NCI-H2081 (cell line): ENCODE measurements at places on chromosomes 13 and 19.
A peak's percentile ranks its signal among the peaks of the same experiment; 100 is the strongest.

DNA sequence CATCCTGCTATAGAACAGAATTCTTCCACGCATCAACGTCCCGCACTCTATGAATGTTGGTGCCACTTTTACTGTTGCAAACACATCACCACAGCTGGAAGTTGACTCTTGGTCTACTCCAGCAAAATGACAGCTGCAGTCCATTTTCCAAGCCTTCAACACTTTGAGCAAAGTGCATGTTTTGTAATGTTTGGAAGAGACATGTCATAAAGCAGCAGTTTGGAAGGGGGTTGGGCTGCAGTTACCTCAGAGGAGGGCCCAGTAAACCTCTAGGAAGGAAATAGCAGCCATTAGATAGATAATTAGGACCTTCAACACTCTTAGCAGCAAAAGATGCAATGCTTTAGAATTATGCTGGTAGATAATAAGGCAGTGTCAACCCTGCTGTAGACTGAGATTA, 323.6 kb downstream of the TDRD3 start:
- DNase-seq = no peak

DNA sequence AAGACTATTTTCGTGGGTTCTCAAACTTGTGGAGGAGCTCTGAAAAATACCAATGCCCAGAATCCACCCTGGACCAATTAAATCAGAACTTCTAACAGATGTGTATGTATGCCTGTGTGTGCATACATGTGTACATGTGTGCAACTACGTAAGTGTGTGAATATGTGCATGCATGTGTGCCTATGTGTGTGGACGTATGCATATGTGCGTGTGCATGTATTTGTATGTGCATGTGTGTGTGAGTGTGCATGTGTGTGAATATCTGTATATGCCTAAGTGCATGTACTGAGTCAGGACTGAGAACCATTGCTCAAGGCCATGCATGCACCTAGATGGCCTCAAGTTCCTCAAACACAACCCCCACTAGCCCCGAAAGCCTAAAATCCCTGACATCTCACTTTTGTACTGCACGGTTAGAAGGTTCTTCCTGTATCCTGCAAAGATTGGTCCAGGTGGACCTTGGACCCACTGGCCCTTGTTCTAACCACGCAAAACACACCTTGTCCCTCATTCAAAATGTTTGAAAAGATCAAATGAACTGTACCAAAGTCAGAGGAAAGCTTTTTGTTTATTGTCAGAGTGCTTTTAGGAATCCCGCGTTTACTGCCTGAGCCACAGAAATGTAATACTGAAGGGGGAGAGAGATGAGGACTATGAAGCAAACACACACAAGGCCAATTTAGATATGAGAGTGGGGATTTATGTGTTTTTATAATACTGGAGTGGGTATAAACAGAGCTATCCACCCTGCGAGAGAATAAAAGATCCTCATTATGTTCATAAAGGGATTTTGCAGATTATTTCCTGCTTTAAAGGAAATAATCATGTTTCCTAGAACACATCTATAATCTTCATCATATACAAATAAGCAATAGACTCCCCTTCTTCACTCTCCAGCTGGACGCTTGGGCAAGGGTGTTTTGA, 39.1 kb downstream of the LATS2 start:
- DNase-seq = no peak

DNA sequence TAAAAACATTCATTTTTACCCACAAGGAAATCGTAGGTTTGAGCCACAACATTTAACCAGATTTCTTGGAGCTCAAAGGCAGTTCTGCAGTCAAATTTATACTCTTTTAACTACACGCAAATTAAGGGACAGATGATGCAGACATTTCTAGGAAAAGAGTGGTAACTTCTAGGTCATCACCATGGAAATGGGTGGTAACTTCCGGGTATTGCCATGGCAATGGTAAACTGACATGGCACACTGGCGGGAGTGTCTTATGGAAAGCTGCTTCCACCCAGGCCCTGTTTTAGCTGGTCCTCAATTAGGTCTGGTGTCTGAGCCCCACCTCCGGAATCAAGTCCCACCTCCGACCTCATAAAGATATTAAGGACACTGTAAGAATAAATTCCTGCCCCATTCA, 10.4 kb upstream of the LYPD5 start:
- DNase-seq = no peak

DNA sequence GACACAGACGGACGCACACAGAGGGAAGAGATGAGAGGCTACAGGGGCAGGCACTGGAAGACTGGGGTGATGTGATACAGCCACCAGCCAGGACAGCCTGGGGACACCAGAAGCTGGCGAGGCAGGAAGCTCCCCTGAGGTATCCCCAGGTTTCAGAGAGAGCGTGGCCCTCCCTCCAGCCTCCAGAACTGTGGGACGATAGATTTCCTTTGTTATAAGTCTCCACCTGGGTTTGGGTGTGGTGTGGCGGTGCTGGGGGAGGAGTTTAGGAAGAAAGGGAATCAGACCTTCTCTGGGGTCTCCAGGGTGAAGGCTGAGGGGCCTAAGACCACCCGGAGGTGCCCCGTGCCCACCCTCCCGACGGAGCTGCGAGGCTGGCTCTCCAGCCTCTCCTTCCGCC, 2.7 kb upstream of the ASPDH start:
- DNase-seq = no peak

GRCh38 chr19:4018140-4018613, 10.6 kb downstream of the PIAS4 start:
- DNase-seq = no peak

DNA sequence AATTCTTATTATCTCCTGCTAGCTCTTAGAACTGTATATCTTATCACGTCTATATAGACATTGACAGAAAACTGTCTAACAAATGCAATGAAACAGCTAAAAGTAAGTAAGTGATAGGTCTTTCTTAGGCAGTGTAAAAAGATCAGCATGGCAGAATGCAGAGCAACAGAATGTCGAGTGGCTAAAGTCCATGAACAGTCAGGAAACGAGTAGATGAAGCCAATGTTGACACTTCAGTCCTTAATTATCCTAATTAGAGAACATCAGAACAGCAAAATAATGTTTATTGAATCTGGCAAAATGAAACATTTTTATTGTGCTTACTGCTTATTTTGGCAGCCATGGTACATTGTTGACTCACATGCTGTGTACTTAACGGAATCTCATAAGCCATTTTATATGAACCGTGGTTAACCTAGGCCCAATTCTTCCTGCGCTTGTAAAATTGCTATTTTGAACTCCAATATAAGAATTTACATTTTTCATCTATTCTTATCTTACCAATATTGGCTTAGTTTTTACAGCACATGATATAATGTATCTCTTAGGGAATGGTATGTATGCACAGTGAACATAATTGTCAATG, 748.1 kb downstream of the DACH1 start:
- peak; percentile 82 for DNase-seq

GRCh38 chr19:33740811-33741396, 55.8 kb upstream of the KCTD15 start:
- DNase-seq = no peak

GRCh38 chr13:73702419-73703071, 431.7 kb downstream of the KLF12 start:
- DNase-seq = peak; percentile 22

DNA sequence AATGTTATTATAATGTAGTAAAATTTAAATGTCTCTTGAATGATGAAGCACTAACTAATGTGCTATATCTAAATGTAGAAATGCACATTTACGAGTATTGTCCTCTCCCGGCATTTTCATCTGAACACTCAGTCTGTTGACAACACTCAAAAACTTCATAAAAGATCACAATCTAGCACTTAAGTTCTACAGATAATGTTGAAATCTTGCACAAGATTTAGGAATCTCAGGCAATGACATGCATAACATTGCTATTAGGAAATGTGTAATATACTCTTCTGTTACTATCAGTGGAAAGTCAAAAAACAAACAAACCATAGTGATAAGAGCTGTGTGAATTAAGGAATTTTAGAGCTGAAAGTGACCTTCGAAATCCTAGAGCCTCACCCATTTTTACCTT, 37.5 kb upstream of the XPO4 start:
- no peak for DNase-seq

DNA sequence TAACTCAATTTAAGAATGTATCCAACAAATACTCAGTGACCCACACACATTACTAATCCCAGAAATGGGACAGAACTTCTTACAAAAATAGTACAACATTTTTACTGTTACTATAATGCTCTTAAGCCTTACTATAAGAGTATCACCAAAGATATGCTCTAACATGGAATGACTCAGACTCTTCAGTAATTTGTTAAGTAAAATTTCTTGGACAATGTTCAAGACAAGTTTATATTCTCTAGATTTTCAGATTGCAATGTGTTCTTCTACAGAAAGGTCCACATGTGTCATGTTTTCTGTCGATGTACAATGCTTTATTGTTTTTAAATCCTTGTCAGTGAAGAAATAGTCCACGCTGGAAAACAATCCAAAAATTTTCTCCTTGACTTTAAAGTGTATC, 66.3 kb upstream of the RFXAP start:
- DNase-seq = no peak

GRCh38 chr13:51556740-51557139, 27.5 kb upstream of the WDFY2 start:
- DNase-seq = no peak

- DNase-seq = no peak
Measured at GRCh38 chr13:108249150-108249549, 20.4 kb upstream of the TNFSF13B start.

DNA sequence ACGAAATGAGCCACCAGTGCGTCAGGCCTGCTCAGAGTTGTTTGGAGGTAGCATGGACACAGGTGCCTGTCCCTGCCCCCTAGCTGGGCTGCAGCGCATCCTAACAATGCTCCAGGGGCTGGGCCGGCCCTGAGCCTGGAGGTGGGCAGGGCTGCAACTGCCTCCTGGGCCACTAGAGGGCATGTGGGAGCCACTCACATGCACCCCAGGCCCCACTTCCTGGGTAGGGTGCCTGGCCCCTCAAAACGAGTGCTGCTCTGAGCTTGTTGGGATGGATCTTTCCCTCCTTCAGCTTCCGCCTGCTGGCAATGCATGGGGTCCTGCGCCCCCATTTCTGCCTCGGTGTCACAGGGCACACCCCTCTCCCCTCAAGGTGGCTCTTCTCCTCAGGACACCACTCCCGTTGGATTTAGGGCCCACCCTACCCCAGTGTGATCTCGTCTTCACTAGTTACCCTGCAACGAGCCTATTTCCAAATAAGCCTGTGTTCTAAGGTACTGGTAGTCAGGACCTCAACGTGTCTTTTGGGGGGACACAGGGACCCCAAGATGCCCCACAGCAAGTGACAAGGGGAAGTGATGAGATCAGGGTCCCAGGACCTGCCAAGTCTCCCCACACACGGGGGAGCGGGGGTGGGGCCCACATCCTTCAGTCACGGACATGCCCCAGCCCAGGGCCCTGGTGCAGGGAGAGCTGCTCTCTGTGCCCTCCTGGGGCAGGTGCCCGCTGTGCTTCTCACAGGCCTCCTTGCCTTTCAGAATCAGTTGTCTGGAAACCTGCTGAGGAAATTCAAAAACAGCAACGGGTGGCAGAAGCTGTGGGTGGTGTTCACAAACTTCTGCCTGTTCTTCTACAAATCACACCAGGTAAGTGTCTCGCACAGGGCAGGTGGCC, 131.3 kb downstream of the STK24 start:
- DNase-seq = peak; percentile 47

GRCh38 chr19:35261356-35262100, 7.2 kb upstream of the USF2 start:
- no peak for DNase-seq

DNA sequence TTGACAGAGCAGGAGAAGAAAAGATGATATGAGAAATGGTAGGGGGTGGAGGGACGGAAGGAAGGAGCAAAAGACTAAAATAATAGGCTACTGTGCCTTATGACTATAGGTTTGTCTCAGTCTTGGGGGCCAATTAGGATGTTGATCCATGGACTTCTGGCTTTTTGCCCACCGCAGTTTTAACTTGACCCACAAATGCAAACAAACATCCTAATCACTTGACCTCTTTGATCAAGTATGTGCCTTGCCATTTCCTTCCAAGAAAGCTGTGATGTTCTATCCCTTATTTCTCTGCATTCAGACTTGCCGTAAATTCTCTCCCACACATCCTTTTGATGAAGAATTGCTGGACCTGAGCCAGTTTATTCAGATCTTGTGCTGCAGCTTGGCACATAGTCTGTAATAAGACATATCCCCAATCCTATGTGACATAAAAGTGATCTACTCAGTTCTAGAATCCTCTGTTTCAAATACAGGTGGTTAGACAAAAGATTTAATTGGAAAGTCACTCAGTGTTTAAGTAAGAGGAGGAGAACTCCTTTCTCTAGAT, 62.8 kb downstream of the TPT1 start:
- DNase-seq = no peak

- DNase-seq = peak; percentile 70
Measured at GRCh38 chr19:44608391-44608821, 5.0 kb upstream of the IGSF23 start.

DNA sequence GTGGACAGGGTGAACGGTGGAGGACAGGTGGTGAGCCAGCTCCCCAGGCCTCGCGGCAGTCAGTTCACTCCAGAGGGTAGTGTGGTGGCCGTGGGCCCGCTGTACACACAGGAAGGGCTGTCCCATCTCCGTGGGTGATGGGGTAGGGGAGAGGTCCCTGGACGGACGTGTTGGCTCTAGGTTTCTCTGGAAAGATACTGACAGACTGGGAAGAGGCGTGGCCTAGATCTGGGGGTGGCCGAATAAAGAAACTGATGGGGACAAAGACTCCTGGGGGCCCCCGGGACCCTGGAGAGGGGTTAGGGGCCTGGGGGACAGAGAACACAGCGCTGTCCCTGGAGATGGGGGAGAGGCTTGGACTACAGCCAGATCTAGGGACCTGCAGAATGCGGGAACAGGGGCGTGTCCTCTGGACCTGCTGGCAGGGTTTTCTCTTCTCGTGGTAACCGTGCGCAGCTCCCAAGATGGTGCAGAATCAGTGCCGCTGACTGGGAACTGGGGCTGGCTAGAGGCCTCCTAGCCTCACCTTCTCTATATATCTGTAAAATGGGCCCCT, 4.0 kb upstream of the PRAM1 start:
- no peak for DNase-seq

- no peak for DNase-seq
Measured at GRCh38 chr13:35675651-35676050, 199.2 kb upstream of the MAB21L1 start.

- no peak for DNase-seq
Measured at GRCh38 chr13:94112227-94112626, 367.3 kb downstream of the DCT start.

- DNase-seq = no peak
Measured at GRCh38 chr19:45848922-45849321, 14.0 kb downstream of the SYMPK start.

- DNase-seq = no peak
Measured at GRCh38 chr13:34864671-34865070, 77.4 kb upstream of the NBEA start.

DNA sequence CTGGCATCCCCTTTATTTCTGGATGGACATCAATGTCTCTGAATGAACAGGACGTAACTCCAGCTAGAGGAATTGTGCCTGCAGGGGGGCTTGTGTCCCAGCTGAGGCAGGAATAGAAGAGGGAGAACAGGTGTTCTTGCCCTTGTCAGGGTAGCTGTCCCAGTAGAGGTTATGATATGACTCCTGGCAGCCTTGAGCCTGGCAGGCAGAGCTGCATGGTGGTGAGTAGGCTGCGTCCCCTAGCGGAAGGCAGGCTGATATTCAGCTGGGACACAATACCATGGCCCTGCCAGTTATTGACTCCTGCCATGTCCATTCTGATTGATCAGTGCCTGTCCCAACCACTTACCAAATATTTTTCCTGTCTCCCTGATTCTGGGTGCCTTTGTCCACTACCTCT, 197.2 kb downstream of the RAP2A start:
- no peak for DNase-seq

- no peak for DNase-seq
Measured at GRCh38 chr13:43031881-43032280, 8.5 kb downstream of the DNAJC15 start.
